ENCODE measurements at places on chromosomes 1 and 21.

DNA sequence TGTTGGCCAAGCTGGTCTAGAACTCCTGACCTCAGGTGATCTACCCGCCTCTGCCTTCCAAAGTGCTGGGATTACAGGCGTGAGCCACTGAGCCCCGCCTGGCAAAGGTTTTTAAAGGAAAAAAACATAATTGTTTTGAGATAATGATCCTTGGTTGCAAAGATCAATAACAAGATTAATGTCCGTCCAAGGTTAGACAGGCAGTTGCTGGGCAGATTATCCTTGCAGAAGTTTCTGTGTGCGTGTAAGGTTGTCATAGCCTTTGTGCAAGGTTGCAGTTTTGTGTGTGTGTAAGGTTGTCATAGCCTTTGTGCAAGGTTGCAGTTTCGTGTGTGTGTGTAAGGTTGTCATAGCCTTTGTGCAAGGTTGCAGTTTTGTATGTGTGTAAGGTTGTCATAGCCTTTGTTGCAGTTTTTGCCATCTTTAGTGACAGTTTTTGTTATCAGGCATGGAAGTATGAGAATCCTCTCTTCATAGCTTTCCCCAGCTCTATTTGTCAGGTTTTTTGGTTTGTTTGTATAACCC is 3.6 kb downstream of the YBEY start:
- DNase-seq = no peak

DNA sequence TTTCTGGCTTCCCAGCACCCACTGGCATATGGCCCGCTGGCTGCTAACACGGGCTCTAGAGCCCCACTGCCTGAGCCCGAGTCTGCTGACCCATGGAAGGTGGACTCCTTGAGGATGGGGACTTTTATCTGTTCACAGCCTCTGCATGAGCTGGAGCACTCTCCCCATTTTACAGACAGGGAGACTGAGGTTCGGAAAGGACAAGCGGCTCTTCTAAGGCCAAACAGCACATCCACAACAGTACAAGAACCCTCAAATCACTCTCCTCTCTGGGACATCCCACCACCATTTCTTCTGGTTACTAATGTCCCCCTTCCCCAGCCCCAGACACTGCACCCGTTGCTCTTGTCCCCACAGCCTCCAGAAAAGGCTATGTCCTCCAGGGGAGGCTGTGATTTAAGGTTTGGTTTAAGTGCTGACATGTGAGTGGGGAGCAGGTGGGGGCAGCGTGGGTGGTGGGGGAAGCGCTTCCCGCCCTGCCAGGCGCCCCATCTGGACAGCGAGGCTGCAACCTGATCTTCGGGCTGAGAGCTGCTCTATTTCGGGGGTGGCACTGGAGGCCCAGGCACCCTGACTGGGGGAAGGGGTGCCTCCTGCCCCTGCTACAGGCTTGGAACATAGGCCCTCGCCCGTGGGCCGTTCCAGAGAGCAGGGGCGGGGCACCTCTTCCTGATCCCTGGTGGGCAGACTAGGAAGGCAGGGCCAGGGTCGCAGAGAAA is 104.8 kb upstream of the WNT4 start:
- DNase-seq = no peak

GRCh38 chr1:36136535-36136934 is 11.5 kb upstream of the COL8A2 start:
- no peak for DNase-seq

- no peak for DNase-seq
Observed at GRCh38 chr1:230425252-230426091, 660 bp downstream of the PGBD5 start.

DNA sequence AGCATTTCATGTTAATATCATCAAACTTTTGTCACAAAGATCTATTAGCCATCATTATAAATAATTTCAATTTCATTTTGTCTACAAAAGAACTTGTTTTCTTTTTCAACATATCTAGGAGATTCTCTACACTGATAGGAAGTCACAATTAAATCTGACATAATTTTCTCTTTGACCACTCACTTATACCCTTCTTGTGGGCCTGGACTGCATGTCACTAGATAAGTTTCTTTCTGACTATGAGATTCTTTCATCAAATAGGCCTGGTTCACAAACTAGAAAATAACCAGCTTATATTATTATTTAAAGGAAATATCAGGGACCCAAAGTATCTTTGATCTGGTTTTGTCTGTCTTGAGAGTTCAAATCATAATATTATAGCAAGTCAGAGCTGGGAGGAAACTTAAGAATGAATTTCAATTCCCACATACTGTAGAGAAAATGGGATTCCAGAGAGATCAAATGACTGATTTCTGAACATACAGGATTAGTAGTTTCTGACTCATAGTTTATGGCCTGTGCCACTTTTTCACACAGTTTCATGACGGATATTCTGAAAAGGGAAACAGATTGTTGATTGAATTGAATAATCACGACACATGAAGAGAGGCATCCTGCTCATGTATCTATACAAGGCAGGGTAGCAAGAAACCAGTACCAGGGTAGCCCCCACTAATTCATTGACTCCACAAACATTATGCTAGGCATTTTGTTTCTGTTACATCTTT is 355.8 kb downstream of the GPATCH2 start:
- no peak for DNase-seq

GRCh38 chr1:78464449-78464891 is 26.3 kb upstream of the PTGFR start:
- DNase-seq = no peak

GRCh38 chr1:42768172-42768571 is 1.1 kb downstream of the C1orf50 start:
- no peak for DNase-seq

GRCh38 chr1:170176772-170177171 is 31.0 kb downstream of the NTMT2 start:
- no peak for DNase-seq

GRCh38 chr1:92587445-92587844 is 100.7 kb upstream of the GFI1 start:
- no peak for DNase-seq

GRCh38 chr21:25366116-25366515 is 241.2 kb downstream of the MRPL39 start:
- DNase-seq = no peak

GRCh38 chr1:77541162-77541545 is 141.3 kb downstream of the ZZZ3 start:
- DNase-seq = no peak

DNA sequence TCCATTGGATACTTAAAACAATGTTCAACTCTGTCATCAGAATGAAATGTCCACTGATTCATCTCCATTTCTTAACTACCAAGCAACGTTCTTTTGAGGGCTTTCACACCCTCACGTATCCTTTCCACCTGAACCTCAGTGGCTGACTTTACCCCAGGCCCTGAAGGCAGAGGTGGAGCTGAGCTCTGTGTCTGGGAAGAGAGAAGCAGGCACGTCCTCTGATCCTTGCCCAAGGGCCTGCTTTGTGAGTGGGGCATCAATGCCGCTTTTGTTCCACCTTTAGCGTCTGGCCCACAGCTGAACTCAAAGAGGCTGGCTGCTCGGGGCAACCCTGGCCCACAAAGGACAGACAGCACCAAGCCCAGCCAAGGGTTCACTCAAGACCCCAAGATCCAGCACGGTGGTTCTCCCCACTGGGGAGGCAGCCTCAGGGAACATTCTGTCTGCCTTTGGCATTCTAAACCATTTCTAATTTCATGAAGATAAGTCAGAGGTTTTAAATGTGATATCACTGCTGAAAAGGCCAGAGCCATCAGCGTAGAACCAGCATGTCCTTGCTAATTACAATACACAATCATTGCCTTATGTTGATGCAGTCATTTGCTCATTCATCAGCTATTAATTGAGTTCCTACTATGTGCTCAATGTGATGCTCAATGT is 126.0 kb upstream of the UBE2U start:
- DNase-seq = no peak

GRCh38 chr1:30191154-30191702 is 532.2 kb downstream of the MATN1 start:
- DNase-seq = no peak

- DNase-seq = no peak
Observed at GRCh38 chr1:210272666-210273065, 40.1 kb downstream of the SERTAD4 start.

DNA sequence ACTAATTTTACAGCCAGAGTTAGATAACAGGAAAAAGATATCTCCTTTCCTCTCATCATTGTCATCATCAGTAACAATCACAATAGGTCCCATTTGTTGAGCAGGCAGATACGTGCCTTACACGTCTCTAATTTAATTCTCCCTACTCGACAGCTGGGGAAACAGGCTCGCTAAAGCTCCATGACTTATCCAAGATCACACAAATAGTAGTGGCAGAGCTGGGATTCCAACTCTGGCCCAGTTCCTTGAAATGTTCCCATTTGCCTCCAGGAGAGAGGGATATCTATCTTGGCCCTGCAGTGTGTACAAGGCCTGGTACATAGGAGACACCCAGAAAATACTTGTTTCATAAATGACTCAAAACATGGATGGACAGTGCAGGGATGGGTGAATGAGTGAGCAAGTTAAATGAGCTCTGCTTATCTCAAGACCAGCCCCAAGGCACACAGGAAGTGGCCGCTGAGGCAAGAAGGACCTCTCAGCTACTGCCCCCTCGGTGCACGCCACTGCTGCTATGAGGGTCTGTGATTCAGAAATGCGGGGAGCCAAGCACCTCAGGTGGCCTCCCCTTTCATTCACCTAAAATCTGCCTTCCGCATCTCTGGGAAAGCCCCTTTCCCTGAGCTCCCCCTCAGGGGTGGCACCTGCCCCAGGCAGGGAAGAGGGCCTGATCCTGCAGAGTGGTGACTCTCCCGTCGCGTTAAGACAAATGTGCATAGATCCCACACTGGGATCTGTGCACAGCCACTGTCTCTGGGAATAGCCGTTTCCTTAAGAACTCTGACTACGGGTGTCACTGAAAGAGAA is 3.6 kb downstream of the KCNN3 start:
- no peak for DNase-seq

All from right lung (tissue), 10 donors.